ENCODE measurements at places on chromosomes 2 and 18.

DNA sequence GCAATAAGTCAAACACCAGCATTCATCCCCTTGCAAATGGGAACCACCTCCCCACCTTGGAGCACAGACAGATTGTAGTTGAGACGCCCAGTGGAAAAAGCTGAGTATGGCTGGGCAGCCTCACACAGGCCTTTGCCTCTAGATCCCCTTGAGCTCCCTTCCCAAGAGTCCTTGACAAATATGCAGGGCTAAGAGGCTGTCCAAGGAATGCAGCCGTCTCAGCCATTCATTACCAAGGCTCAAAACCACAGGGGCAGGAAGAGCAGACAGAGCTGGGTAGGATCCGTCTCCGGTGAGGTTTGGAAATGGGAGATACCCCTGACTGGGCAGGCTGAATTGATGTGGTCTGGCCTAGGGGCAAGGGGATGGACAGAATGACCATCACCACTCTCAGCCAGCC is 557.1 kb downstream of the TNS1 start:
- no peak for DNase-seq

DNA sequence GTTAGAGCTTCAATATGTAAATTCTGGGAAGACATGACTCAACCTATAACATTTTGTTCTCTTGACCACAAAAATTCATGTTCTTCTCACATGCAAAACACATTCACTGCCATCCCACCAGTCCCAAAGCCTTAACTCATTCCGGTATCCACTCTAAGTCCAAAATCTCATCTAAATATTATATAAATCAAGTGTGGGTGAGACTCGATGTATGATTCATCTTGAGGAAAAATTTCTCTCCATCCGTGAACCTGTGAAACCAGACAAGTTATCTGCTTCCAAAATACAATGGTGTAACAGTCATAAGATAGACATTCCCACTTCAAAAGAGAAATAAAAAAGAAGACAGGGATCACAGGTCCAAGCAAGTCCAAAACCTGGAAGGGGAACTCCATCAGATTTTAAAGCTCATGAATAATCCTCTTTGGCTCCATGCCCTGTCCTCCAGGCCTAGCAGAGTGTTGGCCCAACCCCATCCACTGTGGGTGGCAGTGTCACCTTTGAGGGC is 101.3 kb downstream of the RAD51AP2 start:
- no peak for DNase-seq

DNA sequence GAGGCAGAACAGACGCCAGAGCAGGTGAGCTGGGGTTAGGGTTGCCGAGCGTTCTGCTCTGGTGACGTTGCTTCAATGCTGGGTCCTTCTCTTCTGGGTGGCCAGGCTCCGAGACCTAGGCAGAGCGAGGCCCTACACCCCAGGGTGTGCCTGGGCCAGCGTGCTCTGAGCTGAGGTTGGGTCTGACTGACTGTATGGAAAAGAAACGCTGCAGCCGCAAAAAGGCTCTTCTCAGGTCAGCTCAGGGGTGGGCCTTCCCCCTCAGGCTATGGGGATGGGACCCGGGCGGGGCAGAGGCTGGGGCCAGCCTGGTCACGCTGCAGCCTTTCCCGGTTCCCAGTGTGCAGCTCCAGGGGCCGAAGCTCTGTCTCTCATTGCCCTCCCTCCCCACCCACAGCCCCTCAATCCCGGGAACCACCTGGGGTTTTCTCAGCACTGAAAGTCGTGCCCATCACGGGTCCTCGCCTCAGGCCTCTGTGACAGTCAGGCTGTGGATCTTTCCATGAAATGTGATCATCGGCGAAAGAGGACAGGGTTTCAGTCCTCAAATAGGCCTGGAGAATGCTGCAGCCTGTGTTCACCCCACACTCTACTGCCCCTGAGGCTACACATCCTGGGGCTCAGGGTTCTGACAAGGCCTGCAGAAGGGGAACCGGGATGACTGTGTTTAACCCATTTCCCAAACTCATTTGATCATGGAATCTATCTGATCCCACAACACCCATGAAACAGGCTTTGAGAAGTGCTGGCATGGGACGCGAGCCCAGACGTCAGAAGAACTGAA is 19.4 kb downstream of the CYP26B1 start:
- DNase-seq = no peak

GRCh38 chr2:95379371-95379831 is 23.1 kb upstream of the FAHD2A start:
- no peak for DNase-seq

DNA sequence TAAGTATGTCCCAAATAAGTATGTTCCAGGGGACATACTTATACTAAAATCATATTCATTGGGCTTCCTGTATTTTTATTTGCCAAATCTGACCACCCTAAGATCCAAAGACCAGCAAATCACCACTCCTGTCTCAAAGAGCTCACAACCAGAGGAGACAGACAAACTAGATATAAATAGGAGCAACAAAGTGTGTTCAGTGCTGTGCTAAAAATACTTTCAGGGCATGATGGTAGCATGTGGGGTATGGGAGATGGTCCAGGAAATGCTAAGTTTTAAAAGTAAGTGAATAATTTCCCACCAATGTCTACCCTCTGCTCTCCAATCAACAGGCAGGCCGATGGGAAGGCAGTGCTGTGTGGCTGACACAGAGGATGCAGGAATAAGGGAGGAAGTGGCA is 87.1 kb downstream of the C1QL2 start:
- DNase-seq = no peak

DNA sequence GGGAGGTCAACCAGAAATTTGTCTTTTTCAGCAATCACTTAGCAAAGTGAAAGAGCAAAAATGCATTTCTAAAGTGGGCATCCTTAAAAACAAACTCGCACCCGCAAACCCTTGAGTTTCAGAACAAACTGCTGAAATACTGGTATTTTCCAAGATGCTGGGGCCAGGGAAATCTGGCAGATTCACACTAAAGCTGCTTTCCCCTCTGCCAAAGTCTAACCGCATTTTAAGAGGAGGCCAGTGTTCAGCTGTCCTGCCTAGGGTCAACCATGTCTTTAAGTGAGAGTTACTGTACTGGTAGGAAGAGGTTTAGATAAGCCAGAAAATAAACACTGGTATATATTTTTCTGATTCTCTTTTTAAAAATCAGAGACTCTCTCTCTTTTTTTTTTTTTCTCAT is 55.9 kb downstream of the ACVR1 start:
- DNase-seq = no peak

GRCh38 chr2:10493634-10494281 is 45.6 kb upstream of the ODC1 start:
- DNase-seq = no peak

DNA sequence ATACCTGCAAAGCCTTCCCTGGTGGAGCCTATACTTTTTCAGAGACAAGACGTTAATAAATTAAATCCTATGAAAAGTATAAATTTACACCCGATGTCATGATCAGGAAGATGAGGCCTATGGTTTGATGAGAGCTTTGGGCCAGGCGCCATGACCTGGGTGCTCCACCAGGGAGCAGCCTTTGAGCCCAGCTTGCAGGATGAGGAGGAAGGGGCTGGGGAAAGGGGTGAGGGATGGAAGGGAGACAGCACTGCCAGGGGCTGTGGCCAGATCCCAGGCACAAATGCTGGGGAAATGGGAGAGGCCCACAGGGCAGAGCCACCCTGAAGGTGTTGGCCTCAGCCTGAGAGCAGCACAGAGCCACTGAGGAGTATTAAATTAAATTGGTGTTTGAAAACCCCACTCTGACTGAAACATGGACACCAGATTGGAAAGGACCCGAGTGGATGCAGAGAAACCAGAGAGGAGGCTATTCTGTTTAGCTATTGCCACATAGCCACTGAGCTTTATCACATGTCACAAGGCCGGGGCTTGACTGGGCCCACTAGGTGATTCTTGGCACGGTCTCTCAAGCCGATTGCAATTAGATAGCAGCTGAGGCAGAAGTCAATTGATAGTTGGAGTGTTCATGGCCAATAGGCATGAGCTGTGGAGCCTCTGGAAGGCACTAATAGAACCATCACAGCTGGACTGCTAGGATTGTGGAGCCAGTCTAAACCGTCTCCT is 9.6 kb upstream of the FAHD2A start:
- no peak for DNase-seq

DNA sequence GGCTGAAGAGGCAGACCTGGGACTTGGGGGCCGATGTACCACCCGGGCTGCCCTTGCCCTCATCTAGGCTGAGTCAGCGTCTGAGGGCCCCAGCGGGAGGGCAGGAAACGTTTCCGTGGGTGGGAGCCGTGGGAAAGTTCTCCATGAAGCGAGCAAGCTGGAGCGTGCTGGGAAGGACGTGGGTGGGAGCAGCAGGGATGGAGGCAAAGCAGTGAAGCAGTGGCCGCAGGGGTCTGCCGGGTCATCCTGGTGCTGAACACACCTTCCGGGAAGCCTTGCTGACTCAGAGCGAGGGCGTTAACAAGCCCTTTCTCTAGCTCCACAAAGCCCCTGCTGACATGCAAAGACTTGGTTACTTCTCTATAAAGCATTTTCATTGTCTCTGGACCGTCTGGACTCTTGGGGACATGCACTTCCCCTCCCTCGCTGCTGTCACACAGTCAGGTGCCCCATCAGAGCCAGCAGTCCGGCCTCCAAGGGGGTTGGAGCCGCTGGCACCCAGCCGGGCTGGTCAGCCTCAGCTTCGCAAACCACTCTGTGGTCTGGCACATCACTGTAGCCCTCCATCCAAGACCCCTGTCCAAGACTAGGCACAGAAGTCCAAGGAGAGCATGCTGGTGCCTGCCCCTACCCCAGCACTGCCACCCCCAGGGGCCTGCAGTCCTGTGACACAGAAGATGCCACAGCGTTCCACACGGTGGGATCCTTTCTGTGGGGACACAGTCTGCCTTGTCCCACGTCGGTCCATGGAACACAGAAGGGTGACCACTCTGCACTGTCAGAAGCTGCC is 115.1 kb upstream of the GPC1 start:
- no peak for DNase-seq

GRCh38 chr2:3483227-3483985 is 35.9 kb downstream of the ADI1 start:
- DNase-seq = no peak

GRCh38 chr2:5479265-5479928 is 212.8 kb upstream of the SOX11 start:
- peak; percentile 75 for DNase-seq

GRCh38 chr18:22946217-22946616 is 13.1 kb downstream of the RBBP8 start:
- no peak for DNase-seq

- DNase-seq = no peak
Measured at GRCh38 chr18:63495675-63496074, 18.9 kb downstream of the SERPINB5 start.

DNA sequence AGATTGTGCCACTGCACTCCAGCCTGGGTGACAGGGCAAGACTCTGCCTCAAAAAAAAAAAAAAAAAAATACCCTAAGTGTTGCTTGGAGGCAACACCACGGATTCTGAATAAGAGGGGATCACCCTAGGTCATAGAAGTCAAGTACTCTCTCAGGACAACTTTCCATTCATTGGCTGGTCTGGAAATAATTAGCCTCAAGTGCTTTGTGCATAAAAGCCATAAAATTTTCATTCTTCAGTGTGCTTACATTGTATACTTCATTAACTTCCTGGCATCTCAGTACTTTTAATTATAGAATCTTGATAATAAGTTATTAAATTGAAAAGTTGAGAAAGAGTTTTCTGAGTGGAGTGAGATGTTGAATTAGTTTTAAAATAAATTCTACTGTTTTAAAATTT is 876.1 kb upstream of the FAM98A start:
- DNase-seq = no peak

DNA sequence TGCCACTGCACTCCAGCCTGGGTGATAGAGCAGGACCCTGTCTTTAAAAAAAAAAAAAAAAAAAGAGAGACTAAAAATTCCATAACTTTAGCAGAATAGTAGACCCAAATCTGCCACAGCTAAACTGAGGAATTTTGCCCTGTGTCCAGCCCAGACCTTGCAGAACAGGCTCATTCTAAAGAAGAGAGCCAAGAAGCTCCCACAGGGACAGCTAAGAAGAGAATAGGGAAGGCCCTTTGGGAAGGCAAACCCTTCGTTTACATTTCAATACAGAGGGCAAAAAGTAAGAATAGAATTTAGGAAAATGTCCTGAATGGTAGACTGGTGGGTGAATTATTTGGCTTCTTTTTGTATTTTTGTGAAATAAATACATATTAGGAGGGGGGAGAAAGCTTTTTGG is 21.5 kb upstream of the BZW1 start:
- no peak for DNase-seq

GRCh38 chr18:22556222-22557167 is 138.8 kb upstream of the CTAGE1 start:
- no peak for DNase-seq

GRCh38 chr18:26097563-26097962 is 7.2 kb upstream of the SS18 start:
- DNase-seq = no peak

- DNase-seq = no peak
Measured at GRCh38 chr2:212532585-212532984, 6.0 kb downstream of the ERBB4 start.

Data from NCI-H748 treated with DMSO at 0.1 percent for 48 hours (cell line).